ENCODE measurements at places on chromosomes 1 and 21.

DNA sequence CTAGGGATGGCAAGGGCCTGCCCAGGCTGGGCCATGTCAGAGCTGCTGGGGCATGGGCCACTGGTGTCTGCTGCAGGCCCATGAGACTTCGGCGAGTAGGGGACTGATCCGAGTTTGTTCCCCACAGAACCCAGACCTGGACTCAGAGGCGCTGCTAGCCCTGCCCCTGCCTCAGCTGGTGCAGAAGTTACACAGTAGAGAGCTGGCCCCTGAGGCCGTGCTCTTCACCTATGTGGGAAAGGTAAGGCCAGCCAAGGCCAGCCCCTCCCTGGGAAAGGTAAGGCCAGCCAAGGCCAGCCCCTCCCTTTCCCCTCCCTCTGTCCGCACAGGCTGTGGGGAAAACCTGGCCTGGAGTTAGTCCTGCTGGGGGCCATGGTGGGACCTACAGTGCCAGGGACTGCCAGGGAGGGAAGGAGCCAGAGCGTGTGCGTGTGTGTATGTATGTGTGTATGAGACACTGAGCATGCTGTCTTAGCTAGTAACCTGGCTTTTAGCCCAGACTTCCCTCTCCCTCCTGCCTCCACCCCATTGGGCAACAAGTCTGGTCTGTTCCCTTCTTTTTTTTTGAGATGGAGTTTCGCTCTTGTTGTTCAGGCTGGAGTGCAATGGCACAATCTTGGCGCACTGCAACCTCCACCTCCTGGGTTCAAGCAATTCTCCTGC is 8.0 kb downstream of the FAAH start:
- DNase-seq: no peak

- no peak for DNase-seq
These were observed 720 bp downstream of the LIN9 start for GRCh38 chr1:226308166-226308722.

DNA sequence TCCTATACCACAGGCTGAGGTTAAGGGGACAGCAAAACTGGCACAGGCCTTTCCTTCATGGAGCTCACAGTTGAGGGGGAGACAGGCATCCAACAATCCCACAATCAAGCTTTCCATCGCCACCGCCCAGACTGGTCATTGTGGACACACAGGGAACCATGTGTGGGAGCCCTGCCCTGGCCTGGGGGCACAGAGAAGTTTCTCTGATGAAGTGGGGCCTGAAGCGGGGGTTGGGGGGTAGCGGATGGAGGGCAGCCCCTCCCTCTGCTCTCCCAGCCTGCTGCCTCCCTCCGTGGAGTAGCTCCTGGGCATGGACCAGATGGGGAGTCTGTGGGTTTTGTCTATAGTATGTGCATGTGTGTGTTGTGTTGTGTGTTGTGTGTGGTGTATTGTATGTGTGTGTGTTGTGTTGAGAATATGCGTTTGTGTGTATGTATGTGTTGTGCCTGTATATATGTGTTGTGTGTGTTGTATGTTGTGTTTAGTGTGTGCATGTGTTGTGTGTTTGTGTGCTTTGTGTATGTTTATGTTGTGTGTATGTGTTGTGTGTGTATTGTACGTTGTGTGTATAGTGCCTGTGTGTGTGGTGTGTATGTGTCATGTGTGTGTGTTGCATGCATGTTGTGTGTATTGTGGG is 14.4 kb upstream of the LDLRAP1 start:
- no peak for DNase-seq

GRCh38 chr1:180921891-180922630 is 9.4 kb downstream of the KIAA1614 start:
- DNase-seq: no peak

DNA sequence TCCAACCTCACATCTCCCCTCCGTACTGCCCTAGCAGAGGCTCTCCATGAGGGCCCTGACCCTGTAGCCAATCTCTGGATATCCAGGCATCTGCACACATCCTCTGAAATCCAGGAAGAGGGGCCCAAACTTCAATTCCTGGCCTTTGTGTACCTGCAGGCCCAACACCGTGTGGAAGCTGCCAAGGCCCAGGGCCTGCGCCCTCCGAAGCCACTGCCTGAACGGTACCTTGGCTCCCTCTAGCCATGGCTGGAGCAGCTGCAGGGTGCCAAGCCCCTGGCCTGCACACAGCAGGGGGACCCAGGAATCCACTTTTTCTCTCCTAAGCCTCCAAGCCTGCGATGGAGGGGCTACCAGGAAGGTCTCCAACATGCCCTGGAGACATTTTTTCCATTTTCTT is 84.2 kb downstream of the PTGER3 start:
- DNase-seq: no peak

GRCh38 chr21:27953340-27954045 is 986.6 kb upstream of the ADAMTS5 start:
- DNase-seq: no peak

- DNase-seq: no peak
These were observed 57.8 kb upstream of the PGD start for GRCh38 chr1:10340930-10341590.

DNA sequence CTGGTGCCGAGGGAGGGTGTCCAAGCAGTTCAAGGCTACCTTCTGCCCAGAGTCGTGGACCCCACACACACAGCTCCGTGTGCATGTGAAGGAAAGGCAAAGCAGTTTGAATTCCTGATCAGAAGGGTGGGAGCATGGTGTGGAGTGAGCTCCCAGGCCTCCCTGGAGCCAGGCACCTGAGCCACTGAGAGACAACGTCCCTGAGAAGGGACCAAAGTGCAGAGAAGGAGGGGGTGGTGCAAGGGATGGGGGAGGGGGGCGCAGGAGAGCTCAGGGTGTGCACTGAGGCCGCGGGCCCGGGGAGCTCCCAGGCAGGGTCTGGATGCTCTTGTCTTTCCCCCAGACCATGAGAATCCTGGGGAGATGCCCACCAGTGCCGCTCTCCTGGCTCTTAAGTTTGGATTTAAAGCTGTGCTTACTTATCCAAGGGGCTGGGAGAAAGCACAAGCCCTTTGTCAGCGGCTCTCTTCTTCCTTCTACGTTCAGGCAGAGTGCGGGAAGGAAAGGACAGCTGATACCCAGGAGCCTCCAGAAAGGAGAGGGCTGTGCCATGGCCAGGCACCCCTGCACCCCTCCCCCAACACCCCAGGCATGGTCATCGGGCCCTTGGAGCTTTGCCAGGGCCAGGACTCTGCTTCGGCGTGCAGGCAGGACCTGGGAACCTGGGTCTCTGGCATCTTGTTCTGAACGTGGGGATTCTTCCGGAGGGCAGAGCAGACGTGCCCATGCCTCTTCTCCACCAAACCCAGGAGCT is 24.1 kb downstream of the ACTA1 start:
- DNase-seq: no peak

DNA sequence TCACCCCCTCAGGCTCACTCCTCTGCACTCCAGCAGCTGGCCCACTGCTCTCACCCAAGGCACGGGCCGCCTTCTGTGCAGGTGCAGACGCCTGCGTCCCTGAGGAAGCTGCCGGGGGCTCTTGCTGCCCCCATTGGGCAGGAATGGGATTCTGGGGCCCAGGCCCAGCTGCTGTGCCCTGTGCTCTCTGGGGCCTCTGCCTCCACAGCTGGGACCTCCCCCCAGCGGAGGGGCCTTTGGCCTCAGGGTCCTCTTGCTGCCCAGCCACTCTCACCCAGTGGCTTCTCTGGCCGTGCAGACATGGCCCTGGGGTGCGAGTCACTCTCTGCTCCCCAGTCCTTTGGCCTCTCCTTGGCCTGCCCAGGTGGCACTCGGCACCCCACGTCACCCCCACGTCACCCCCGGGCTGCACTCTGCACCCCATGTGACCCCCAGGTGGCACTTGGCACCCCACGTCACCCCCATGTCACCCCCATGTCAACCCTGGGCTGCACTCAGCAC is 19.1 kb upstream of the LRRC3 start:
- DNase-seq: no peak

GRCh38 chr1:97017895-97018294 is 296.3 kb downstream of the PTBP2 start:
- DNase-seq: no peak

GRCh38 chr1:56032096-56032676 is 547.2 kb downstream of the PLPP3 start:
- no peak for DNase-seq

DNA sequence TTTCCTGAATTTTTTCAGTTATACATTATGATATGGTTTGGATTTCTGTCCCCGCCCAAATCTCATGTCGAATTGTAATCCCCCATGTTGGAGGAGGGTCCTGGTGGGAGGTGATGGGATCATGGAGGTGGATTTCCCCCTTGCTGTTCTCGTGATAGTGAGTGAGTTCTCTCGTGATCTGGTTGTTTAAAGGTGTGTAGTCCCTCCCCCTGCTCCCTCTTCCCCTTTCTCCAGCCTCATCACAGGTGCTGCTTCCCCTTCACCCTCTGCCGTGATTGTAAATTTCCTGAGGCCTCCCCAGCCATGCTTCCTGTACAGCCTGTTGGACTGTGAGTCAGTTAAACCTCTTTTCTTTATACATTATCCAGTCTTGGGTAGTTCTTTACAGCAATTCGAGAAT is 93.2 kb upstream of the HNRNPU start:
- DNase-seq: no peak

DNA sequence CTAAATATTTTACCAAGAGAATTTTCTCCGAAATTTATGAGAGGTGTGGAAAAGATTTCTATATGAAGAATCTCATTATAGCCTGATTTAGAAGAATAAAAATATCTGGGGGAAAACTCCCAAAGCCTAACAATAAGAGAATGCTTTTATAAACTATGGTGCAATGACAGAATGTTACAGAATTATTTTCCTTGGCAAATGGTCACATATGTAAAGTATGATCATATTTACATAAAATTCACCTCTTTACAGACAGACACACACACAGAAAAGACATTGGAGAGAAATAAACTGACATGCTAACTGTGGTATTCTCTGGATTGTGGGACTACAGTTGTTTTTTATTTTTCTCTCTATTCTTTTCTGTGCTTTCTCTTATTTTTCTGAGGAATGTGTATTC is 226.3 kb upstream of the USP24 start:
- no peak for DNase-seq

DNA sequence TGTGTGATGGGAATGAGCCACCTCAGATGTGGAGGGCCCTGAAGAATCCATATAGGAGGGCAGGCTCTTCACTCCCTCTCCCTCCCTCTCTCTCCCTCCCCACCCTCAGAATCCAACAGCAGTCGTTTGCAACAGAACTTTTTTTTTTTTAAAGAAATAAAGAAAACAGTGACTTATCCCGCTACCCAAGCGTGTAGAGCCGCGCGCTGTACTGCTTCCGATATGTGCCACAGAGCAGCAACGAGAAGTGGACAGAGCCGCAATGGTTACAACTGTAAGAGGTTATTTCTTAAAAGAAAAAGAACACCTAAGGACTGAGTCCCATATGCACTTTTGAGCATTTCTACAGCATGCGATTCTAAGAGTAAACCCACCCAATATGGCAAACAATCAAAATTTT is 7.4 kb upstream of the NADK start:
- DNase-seq: no peak

DNA sequence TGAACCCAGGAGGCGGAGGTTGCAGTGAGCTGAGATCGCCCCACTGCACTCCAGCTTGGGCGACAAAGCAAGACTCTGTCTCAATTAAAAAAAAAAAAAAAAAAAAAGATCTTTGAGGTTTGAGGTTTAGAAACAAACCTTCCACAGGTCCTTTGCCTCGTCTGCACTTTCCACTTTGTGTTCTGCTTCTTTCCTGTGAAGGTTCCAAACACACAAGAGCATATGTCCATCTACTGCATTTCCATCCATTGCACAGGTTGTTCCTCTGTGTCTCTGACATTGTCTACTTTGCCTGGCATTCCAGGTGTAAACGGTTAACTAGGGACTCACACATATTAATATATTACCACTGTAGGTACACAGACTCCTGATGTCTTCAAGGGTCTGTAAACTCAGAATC is 40.1 kb downstream of the DSTYK start:
- DNase-seq: no peak

DNA sequence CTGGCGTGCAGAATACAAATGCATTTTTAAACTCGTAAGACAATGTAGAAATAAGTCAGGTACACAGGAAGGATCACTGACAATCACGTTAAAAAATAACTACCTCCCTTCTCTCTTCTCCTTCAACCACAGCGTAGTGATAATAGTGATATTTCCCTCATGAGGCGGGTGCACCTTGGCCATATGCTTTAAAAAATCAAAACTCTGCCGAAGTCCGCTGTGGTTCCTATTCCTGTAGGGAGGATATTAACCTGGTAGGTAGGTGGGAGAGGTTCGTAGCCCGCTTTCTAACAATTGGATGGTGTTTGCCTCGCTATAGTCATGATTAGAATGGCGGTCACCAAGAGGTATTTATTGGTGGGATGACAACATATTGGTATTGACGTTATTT is 732 bp downstream of the GREM2 start:
- DNase-seq: no peak

GRCh38 chr21:19608101-19608621 is 1204.6 kb upstream of the TMPRSS15 start:
- no peak for DNase-seq

DNA sequence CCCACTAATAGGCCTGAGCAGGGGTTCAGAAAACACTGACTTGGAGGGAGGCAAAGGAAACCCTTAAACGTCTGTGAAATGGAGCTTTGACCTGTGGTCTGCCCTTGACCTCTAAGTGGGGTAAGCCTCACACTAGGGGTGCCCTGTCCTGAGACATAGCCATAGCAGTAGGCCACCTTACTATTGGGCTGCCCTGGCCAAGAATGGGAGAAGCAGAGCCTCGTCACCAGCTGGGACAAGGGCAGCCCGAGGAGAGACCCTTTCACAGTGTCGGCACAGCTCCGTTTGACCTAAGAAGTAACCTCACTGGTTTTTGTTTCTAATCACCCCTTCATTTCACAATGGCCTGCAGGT is 26.4 kb upstream of the IFNAR2 start:
- DNase-seq: no peak

- DNase-seq: no peak
These were observed 4.2 kb upstream of the GPR61 start for GRCh38 chr1:109535481-109535880.

DNA sequence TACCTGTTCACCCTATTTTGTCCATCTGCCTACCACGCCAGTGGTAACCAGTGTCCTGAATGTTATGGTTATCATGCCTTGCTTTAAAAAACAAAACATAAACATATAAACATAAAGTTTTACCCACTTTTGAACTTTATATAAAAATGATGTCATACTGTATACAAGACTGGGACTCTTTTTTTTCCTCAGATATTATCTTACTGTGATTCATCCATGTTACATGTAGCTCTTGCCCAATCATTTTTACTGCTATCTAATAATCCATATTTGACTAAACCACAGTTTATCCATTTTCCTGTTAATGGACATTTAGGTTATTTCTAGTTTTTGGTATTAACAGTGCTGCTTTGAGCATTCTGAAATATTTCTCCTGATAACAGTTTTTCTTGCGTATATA is 78.8 kb downstream of the GPR161 start:
- no peak for DNase-seq

DNA sequence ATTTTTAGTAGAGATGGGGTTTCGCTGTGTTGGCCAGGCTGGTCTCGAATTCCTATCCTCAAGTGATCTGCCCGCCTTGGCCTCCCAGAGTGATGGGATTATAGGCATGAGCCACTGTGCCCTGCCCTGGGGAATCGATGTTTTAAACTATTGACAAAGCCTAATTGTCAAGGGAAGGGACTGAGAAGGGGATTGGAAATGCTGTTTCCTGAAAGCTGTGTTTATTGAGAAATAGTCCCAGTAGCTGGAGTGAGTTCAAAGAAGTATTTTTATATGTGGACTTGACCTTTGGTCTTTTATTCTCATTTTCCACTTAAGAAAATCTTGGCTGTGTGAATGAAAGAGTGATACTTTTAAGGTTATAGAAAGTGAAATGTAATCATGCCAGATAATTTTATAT is 47.5 kb downstream of the KIF1B start:
- no peak for DNase-seq
